Activated T-helper 9 cell treated with anti-CD3 and anti-CD28 coated beads, Interleukin-2, amount 50 U/mL, for 16 hours (primary cell): ENCODE measurements at places on chromosomes 1 and 21.

- no peak for DNase-seq
These were observed 124.5 kb downstream of the ATF6 start for GRCh38 chr1:161890574-161890973.

DNA sequence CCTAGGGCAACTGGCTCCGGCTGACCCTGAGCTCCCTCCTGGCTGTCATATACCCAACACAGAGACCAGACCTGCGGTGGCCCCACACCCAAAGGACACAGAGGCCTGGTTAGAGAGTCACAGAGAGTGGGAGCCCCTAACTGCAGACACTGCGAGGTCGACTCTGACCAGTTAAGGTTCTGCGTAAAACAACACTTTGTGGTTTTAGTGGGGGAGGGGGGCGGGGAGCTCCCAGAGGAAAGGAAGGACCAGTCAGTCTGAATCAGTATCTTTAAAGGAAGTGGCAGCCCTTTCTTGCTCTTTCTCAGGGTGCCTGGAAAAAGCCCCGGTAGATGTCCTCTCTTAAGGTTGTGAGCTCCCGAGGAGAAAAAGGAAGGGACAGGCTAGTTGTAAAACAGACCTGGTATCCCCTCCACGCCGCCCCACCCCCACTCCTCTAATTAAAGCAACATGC is 2.4 kb downstream of the SSBP3 start:
- DNase-seq = no peak

DNA sequence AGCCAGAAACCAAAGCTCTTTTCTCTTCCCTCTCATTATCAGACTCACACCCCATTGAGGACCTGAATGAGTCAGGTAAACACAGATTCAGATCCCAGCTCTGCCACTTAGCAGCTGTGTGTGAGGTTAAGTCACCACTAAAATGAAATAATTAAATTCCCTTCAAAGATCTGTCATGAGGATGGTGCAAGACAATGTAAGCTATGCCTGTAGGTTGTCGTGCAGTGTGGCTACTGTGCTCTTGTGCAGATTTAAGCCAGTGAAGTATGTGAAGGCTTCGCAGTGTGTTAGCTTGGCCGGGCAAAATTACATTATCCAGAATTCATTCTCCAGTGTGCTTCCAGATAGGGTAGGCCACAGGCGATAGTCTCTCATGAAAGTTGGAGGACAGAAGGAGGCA is 13.6 kb downstream of the UBL4B start:
- DNase-seq = no peak

GRCh38 chr1:151312411-151312810 is 14.8 kb downstream of the PI4KB start:
- no peak for DNase-seq

DNA sequence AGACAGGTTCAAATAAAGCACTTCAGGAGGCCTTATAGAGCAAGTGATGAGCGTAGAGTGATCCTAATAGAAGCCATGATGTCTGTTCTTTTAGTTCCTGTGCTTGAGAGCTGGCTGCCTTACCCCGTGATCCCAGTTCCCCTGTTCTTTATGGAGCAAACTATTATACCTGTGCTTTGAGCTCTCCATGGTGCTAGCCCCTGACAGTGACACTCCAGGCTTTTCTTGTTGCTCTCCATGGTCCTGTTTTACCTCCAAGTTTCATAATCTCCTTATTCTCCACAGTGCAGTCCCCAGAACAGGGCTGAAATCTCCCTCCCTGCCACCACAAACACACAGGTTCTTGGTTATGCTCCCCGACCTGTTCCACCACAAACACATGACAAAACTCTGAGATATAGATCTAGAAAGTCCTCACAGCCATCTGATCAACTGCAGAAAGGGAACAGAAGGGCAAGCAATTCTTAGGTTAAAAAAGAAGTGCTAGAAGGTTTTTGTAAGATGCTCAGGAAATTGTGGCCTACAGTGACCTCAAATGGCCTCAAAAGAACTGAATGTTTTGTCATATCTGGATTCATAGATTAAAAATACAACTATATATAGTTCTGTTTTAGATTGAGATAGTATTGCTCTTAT is 6.0 kb downstream of the CADM3 start:
- DNase-seq = no peak

- peak; percentile 45 for DNase-seq
These were observed 404 bp downstream of the LRRC8C start for GRCh38 chr1:89633248-89633799.

GRCh38 chr1:27863538-27863915 is 8.8 kb upstream of the THEMIS2 start:
- no peak for DNase-seq

- DNase-seq = no peak
These were observed 10.3 kb downstream of the GAS5 start for GRCh38 chr1:173857363-173857917.

- DNase-seq = no peak
These were observed 22.1 kb downstream of the PADI2 start for GRCh38 chr1:17097147-17097546.

DNA sequence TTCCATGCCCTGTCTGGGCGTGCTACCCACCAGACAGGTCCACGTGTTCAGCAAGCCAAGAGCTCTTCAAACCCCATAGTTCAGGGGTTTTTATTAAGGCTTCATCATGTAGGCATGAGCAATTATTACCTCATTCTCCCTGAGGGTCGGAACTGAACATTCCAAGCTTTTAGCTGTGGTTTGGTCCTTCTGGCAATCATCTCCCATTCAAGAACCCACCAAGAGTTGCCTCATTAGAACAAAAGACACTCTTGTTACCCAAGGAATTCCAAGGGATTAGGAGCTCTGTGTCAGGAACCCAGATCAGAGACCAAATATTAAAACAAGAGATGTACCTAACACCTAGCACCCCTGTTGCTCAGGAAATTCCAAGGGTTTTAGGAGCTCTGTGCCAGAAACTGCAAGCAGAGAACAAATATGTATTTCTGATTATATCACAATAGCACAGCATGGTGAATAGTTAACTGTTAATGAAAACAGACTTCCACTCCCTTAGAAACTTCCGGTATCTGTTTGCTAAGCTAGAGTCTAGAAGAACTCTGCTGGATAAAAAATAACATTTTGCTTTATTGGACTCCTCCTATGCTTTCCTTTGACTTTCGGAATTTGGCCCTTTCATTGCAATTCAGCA is 201.2 kb upstream of the L1TD1 start:
- no peak for DNase-seq

DNA sequence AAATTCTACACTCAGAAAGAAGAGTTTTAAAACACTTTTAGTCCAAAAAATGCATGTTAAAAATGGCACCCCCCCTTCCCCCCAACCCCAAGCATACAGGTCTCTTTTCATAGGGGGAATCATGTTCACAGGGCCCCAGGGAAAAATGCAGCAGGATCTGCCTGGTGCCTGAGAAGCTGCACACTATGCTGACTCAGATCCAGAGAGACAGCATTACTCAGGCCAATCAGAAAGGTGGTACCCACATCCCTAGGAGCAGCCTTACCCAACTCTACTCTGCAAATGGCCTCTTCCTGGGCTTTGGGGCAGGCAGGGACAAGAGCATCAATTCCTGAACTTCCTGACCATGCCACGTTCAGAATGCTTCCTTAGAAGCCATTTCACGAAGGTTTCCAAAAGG is 119.0 kb downstream of the HIVEP3 start:
- DNase-seq = no peak

GRCh38 chr1:113118266-113118665 is 45.3 kb downstream of the LRIG2 start:
- no peak for DNase-seq

- no peak for DNase-seq
These were observed 183.1 kb downstream of the RHOU start for GRCh38 chr1:228918335-228918734.

DNA sequence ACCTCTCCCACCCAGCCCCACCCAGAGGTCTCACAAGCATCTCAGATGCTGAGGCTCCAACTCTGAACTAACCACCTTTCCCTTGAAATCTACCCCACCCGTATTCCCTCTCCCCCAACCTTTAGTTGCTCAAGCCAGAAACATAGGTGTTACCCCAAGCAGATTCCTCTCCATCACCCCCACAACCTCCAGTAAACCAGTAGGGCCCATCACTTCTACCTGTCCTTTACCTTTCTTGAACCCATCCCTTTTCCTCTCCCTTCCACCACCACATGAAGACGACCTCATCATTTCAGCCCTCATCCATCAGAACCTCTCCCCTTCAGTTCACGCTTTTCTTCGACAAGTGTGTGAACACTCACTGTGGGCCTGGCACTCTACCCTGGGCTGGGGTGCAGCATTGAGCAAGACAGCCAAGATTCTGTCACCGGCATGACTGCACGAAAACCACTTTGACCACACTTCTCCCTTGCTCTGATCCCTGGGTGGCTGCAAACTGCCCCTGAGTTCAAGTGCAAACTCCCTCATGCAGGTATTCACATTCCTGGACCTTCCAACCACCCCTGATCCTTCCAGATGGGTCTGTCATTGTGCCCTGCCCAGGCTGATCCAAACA is 65.5 kb upstream of the LAPTM5 start:
- no peak for DNase-seq

GRCh38 chr1:3369446-3370076 is 84.9 kb upstream of the ARHGEF16 start:
- DNase-seq = no peak

DNA sequence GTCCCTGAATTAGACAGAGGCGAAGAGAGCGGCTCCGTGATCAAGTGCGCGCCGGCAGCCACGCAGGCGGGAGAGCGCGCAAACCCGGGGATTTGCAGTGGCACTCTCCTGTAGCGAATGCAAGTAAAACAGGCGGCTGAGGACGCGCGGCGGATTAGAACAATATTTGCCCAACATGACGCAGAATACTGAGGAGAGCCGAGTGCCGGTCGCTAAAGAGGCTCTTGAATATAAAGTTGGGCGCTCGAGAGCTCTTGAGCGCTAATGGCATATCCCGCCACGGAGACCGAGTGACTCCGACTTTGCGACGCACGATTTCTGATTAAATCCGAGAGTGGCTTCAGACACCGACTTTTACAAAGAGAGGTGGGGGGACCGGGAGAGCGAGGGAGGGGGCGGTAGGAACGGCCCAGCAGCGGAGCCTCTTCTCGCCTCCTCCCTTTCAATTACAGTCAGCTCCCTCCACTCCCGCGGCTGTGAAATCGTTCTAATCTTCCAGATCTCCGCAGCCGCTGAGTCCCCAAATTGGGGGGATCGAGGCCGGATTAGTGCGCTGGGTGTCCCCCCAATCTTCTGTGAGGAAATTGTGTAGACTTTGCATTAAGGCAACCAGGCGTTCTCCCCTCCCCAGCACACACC is 2.3 kb downstream of the PAX7 start:
- no peak for DNase-seq

DNA sequence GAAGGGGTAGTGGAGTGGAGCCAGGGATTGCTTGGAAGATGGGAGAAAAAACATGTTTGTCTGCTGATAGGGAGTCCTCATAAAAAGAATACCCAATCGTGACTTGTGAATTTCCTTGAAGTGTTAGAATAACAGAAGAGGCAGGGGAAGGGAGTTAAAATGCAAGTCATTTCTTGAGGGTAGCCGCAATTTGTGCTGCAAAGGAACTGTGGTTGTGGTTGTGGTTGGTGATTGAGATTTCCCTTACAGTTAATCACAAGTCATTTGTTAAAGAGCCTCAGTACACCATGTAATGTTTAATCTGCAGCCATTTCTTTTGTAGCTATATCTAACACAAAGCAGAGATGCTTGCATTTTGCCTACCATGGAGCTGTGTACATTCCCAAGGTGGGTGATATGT is 38.5 kb upstream of the EGLN1 start:
- peak; percentile 30 for DNase-seq

- no peak for DNase-seq
These were observed 5.2 kb downstream of the AGMAT start for GRCh38 chr1:15579683-15580047.

DNA sequence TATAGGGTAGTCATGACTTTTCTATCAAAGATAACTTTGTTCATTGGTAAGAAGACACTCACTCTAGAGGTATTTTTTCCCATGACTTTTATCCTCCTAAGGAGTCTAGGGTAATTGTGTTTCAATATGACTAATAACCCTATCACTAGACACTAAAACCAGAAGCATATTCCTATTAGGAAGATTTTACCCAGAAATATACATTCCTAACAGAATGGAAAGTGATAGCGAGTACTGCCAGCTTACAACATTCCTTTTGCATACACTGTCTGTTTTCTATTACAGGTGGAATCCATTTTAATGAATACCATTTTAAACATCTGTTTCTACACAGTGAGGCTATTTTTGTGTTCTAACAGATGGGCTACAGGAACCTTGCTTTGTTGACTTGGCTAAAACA is 31.4 kb upstream of the C1orf185 start:
- DNase-seq = no peak

DNA sequence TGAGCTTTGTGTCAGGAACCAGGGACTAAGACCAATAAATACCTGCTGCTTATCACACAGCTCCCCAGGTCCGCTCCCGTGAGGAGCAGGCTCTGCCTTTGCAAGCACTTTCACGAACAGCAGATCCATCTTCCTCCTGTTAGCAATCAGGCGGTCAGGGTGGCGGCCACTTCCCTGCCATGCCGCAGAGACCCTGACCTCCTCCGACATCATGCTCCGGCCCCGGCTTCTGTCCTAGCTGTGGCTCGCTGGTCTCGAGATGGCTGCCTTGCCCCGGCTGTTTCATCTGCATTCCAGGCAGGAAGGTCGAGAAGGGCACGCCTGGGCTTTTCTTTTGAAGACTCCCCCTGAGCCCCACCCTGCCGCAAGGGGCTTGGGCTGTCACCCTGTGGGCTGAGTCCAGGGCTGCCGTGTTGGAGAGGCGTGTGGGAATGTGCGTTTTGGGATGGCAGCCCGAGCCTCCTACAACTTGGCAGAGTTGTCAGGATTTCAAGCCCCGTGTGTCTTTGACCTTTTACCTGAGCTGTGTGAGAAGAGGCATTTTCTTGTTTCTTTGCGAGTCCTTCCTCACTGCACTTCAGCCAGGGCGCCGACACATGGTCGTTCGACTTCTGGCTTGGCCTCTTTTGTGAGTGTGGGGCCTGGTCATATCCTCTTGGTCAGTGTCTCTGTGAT is 59.5 kb downstream of the AGPAT3 start:
- DNase-seq = no peak

- DNase-seq = no peak
These were observed 5.8 kb upstream of the IKBKE start for GRCh38 chr1:206464456-206464964.

DNA sequence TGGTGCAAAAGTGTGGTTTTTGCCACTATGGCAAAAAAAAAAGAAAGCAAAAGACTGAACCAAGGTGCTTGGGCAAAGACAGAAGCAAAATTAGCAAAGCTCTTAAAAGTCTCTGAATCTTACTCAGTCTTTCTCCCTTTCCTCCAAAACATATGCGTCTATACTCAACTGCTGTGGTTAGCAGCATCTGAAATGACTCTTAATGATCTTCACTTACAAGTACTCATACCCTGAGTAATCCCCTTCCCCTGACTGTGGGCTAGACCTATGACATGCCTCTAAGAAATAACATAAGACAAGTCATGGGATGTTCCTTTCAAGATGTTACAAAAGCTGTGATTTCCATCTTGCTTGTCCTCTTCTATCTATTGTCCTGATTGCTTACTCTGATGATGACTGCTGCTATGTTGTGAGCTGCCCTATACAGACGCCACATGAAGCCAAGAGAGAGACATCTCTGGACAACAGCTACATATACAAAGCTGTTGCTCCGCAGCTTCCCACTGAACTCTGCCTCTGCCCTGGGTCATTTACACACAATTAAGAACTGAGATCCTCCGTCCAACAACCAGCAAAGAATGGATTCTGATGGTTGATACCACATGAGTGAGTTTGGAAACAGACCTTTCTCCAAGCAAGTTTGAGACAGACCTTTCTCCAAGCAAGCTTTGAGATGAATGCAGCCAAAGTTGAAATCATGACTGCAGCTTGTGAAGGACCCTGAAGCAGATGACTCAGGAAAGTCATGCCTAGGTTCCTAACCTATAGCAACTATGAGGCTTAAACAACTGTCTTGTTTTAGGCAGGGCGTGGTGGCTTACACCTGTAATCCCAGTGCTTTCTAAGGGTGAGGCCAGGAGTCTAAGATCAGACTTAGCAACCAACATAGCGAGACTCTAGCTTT is 55.2 kb downstream of the PUM1 start:
- no peak for DNase-seq
